GDM1 (cell line): ENCODE measurements at places on chromosomes 2 and 18.
A peak's percentile ranks its signal among the peaks of the same experiment; 100 is the strongest.

DNA sequence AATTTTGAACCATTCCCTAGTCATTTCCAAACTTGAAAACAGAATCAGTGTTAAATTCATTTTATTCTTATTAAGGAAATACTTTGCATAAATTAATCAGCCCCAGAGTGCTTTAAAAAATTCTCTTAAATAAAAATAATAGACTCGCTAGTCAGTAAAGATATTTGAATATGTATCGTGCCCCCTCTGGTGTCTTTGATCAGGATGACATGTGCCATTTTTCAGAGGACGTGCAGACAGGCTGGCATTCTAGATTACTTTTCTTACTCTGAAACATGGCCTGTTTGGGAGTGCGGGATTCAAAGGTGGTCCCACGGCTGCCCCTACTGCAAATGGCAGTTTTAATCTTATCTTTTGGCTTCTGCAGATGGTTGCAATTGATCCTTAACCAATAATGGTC lies 5.5 kb upstream of the MROH2A start:
- no peak for DNase-seq

DNA sequence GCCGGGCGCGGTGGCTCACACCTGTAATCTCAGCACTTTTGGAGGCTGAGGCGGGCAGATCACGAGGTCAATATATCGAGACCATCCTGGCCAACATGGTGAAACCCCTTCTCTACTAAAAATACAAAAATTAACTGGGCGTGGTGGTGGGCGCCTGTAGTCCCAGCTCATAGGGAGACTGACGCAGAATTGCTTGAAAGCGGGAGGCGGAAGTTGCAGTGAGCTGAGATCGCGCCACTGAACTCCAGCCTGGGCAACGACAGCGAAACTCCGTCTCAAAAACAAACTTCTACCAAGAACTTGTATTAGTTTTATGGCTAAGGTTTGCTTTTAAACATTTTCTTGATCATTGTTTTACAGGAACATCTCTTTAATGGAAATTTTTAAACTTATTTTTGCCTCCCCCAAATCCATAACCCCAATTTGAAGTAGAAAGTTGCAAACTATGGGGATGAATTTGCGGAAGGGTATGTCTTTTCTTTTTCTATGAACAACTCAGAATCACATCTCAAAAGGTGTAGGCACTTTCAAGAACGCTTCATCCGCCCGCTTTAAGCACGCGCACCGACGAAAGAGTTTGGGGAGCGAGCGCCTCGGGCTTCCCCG lies 46.8 kb upstream of the PTMA start:
- DNase-seq = no peak

GRCh38 chr18:49546719-49547273 lies 15.1 kb upstream of the LIPG start:
- DNase-seq = no peak

DNA sequence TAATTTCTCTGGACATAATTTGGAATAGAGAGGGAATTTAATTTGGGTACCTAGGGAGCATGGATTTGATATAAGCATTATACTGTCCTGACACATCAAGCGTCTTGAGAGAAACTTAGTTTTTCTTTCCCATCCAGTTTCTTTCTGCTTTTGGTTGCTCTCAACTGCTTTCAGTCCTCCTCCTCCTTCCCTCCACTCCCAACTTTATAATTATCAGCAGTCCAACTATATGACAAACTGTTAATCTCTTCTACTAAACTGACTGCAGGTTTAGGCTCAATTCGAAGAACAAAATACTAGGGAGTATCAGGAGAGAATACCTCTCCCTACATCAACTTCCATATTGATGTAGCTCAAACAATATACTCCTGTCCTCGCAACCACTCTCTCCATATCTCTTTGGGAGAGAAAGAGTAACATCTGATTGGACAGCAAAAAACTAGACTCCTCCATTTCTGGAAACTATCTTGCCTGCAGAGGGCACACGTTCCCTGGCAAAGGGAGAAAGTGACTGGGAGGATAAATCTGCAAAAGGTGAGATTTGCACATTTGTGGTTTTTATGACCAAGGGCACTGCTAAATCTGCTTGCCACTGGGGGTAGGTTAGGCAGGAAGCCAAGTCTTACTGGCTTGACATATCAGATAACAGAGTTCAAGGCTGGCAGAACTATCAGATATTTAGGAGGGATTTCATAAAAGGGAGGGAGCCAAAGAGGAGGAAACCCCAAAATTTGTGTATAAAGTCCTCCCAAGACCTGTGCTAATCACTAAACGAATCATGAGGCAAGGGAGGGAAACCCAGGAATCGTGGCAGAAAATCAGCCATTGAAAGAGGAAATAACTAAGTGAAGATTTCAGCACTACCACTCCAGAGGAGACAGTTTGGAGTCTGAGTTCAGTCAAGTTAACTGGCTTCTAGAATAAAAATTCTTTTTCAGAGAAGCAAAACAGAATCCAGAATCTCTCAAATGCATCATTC lies 40.0 kb downstream of the ICA1L start:
- peak; percentile 46 for DNase-seq

- no peak for DNase-seq
Observed at GRCh38 chr18:2559249-2559648, 12.1 kb downstream of the METTL4 start.

DNA sequence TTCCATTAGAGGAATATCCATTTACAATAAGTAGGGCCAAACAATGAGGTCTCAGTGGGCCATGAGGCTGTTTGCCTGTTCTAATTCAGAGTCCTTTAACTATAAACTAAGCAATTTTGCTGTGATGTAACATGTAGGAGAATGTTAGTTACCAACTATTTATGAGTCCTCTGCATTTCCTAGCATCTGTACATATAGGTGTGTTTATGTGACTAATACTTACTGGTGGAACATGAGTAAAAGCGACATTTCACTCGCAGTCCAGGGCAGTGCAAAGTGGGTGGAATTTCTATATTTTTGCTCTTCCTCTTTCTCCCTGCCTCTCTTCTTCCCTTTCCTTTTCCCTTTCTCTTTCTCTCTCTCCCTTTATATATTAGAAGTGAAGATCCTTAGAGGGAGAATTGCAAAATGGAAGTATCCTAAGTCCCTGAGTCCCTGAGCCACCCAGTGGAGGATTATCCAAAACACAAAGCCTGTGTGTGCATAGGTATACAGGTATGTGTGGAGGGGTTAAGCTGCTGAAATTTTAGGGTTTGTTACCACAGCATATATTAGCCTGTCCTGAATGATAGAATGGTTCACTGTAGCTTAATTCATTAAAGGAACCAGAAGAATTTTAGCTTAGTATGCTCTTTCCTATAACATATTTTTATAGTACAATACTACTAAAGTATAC lies 487.0 kb upstream of the FANCL start:
- DNase-seq = no peak

- DNase-seq = no peak
Observed at GRCh38 chr18:50372743-50373142, 2.1 kb upstream of the SKA1 start.

GRCh38 chr2:16620590-16620989 lies 45.0 kb downstream of the CYRIA start:
- no peak for DNase-seq

GRCh38 chr2:135786823-135787222 lies 45.2 kb downstream of the UBXN4 start:
- no peak for DNase-seq

DNA sequence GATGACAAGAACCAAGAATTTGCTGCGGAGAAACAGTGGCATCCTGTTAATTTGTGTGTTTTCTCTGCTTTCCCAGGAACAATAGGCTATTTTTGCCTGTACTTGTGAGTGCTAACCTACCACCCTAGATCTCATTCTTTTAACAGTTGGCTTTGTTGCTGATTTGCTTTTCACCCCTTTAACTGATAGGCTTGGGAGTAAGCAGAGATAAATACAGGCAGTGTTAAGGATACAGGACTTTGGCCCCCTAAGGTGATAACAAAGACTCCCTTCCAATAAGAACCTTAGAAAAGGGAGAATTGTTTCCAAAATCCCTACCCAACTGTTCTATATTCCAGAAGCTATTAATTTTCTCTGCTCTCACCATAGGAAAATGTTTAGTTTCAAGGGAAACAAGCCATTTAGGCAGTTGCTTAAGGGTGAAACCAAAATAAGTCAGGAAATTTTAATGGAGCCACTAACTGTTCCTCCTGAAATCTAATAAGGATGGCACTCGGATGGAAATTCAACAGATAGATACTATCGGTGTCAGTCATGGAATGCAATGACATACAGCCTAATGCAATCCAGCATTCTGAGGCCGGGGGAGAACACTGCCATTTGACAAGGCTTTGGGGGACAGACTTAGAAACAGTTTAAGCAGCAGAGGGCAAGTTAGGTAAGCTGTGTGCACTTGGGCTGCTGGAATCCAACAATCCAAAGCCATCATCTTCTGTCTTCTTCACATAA lies 238.8 kb downstream of the RNF152 start:
- DNase-seq = no peak

DNA sequence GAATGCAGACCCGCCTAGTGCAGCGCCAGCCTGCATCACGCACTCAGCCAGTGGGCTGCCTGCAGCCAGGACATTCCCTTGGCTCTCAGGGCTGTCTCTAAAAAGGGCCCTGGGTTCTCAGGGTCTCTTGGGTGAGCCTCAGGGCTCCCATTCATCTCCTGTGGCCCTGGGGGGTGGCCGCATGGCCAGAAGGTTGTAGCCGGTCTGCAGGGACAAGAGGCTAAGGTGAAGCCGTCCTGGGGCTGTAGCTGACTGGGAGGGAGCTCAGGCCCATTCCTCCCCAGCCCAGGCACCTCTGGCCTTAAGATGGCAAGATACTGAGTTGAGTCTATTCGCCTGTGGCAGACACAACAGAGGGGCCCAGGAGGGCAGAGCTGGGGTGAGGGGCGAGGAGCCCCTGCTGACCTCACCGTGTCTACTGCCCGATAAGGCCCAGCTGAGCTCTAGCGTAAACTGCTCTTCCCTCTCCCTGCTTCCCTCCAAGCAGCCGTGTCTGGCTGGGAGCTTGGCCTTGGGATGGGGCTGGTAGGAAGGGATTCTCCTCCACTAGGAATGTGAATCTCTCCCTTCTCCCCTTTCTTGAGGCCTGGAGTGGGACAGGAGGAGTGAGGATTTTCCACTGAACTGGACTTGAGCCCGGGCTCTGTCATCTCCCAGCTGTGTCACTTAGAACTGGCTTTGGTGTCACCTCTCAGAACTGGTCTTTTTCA lies 37.9 kb downstream of the INHBB start:
- DNase-seq = no peak

DNA sequence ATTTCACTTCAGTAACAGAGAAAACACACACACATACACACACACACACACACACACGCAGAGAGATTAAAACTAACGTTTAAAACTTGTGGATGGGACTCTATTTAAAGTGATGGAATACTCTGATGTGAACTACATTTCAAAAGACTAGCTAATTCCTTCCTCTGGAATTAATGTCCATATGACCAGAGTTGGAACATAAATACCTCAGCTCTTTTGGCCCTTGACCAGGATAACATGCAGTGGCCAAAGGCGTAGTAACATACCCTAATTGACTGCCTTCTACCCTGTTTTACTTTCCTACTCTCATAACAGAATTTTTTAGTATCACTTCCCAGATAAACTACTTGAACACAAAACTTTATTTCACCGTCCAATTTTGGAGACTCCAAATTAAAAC lies 671.3 kb upstream of the CHAC2 start:
- DNase-seq = no peak

DNA sequence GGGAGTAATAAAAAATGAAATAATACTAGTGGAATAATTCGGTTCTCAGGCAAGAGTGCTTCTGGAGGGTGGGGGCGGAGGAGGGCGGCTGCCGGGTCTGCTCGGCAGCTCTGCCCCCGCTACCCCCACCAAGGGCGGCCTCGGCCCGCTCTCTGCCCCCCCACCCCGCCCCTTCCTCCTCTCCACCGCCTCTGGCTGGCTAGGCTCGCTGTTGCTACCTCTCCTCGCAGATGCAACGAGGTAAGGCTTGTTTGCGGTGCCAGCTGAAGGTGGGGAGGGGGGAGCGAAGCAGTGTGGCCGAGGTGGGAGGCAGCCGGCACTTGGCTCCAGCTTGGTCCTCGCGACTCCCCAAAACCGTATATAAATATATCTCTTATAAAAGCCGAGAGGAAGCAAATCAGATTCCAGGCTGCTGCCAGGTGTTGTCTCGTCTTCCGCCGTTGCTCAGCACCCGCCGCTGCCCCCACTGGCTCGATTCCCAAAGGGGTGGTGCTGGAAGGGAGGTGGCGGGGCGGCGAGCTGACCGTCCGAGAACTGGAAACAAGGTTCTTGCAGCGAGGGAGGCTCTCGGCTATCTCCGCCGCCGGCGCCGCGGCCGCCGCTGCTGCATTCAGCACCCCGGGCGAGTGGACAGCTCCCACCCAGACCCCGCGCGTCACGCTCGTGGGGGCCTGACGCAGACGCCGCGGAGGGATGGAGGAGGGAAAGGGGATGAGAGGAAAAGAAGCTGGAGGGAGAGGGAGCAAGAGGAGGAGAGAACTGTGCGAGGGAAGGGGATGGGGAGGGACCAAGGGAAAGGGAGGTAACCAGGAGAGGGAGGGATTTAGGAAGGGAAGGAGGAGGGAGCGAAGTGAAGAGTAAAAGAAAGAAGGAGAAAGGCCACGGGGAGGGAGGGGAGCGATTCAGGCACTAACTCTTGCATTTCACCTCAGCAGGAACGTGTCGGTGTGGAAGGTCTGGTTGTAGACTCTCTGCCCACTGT lies at the start of gene MARCHF4:
TSS of gene MARCHF4 (minus strand) at position 763 of the 982 bp plus-strand sequence. CDS start 2,223 bp downstream, outside the sequence.
- DNase-seq = peak; percentile 39

- no peak for DNase-seq
Observed at GRCh38 chr18:79664525-79665125, 15.0 kb upstream of the CTDP1 start.

DNA sequence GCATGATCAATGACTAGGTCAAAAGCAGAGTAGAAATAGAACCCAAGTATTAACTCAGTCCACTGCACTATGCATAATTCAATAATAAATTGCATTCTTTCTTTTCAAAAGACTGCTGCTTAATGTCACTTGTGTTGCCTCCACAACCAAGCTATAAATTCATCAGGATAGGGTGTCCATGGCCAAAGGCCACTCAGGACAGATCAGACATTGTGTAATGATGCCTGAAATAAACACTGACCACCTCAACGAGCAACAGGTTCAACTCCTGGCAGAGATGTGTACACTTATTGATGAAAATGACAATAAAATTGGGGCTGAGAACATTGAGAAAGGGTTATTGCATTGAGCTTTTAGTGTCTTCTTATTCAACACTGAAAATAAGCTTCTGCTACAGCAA lies 194.5 kb upstream of the SPOPL start:
- no peak for DNase-seq

DNA sequence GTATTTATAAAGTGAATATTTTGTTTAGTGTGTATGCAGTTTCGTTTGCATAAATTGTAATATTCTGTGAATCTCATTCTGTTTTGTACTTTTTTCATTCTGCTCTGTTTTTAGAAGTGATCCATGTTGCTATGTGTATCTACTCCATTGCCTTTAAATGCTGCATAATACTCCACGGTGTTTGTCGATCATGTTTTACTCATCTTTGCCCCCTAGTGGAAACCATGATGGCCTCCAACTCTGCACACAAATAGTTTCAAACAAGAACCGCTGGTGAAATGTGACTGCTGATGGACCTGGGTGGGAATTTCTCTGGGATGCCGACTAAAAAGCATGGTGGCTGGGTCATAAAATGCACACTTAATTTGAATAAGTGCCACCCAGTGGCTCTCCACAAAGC lies 32.0 kb upstream of the SKOR2 start:
- no peak for DNase-seq
